ENCODE measurements at places on chromosomes 3 and 15.

DNA sequence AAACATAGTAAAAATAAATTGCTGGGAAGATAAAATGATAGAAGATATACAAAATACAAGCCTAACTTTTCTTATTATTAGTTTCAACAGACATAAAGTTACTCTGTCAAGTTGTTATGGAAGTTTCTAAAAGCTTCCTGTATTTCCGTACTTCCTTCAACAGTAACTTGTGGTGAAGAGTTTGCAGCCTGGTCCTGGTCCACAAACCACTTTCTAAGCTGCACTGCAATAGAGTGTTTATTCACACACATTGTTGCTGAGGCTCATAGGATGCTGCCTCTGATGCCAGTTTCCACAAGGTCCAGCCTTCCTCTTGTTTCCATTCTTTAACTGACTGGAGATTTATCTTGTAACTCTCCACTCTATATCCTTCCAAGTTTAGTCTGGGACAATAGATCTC is 39.4 kb upstream of the KY start:
- no peak for DNase-seq

DNA sequence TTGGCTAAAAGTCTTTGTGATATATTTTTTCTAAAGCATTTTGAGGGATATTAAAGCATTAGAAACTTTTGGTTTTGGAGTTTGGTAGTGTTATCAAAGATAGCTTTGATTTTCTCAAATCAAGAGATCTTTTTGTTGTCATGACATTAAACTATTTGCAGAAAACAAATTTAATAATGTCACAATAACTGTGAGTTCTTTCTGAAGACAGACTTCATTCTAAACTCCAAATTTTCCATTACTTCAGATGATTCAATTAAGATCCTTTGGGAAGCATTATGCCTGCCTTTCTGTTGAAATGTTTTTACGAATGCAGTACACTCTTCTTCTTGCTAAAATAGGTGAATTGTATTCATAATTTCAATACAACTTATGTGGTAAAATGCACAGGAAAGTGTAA is 145.4 kb downstream of the ALCAM start:
- DNase-seq, result no peak

GRCh38 chr15:67383899-67384298 is 129.3 kb downstream of the IQCH start:
- no peak for DNase-seq

DNA sequence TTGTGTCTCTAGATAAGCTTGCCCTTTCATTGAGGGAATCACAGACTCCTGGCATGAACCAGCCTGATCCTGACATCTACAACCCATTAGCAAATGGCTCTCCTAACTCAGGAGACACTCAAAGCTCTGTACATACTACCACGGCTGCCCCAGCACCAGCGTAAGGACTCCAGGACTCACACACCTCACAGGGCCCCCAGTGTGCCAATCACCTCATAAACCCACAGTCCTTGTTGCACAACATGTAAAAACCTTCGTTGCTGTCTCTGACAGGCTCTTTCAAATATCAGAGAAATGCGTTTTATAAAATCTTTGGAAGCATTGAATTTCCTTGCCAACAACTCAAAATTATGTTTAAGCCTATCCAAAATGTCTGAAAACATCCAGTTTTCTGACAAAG is 7.3 kb downstream of the FYCO1 start:
- DNase-seq, result no peak

DNA sequence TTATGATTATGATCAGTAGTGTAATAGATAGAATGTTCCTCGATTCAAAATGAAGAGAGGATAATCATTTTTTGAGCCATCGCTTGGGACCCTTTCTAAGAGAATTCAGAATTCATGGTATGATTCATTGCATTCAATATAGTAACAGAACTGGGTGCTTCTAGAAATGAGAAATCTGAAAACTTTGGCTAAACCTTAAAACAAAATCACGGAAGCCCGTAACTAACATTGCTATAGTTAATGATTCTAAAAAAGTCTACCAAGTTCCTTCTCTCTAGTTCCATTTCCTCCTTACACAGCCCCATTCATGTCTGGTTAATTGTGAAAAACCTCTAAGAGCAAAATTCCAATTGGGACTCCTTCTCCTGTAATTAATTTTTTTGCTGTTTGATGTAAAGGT is 217.1 kb downstream of the GBE1 start:
- DNase-seq, result no peak

DNA sequence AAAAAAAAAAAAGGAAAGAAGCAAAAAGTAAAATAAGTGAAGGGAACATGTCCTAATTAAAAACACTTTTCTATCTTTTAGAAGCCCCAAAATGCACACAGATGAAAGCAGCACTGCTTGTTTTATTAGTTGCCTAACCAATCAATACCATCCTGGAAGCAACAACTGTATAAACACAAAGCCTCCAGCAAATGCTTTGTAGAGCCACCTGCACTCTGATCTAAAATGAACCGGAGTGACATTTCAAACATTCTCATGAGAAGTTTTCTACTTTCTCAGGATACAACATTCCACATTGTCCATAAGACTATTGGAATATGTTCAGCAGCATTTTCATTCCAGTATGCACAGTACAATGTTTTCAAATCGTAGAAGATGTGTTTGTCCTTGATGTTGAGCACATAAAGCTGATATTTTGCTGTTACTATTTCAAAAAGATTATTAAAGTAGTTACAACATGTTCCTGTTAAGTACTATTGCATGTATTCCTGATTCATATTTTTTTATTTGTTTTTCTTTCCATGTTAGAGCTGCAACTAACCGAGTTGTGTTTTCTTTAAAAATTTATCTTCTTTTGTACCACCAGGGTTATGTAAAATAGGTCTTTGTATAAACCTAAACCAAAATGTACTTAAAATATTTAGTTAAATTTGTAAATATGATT is 50.3 kb upstream of the PLSCR5 start:
- no peak for DNase-seq

DNA sequence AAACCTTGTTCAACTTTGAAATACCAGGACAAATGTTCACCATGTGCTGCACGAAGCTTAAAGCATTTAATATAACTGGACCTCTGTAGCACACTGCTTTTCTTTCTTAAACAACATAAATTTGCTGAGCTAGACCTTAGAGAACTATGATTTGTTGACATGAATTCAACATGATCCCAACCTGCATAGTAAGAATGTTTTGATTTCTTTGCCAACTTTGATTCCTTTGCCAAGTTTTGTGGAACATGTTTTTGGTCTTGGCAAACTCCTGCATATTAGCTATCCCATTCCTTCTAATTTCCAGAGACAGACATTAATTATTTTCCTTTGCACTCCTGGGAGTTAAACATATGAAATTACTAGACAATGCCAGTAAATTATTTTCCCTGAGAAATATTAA is 197.2 kb upstream of the RBMS3 start:
- no peak for DNase-seq

DNA sequence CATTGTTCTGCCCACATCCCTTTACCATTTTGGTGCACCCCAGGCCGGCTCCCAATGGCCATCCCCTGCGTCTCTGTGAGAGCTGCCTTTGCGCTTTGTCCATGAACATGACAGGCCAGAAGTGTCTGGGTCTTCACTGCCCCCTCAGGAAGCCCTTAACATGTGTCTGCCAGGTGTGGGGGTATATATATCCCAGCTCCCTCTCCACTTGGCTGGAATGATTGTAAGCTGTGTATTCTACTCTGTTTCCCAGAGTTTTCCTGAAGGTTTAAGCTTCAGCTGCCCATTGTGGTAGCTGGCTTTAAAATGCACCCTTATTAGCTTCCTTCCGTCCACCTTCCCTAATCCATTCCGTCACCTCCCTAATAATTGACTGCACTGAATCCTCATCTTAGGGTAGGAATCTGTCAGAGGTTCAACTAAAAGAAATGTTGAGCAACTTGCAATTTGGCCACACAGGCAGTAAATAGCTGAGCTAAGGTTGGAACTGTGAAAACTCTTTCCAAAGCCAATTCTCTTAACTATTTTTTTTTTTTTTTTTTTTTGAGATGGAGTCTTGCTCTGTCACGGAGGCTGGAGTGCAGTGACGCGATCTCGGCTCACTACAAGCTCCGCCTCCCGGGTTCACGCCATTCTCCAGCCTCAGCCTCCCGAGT is 30.4 kb upstream of the UBE2E1 start:
- DNase-seq, result no peak

DNA sequence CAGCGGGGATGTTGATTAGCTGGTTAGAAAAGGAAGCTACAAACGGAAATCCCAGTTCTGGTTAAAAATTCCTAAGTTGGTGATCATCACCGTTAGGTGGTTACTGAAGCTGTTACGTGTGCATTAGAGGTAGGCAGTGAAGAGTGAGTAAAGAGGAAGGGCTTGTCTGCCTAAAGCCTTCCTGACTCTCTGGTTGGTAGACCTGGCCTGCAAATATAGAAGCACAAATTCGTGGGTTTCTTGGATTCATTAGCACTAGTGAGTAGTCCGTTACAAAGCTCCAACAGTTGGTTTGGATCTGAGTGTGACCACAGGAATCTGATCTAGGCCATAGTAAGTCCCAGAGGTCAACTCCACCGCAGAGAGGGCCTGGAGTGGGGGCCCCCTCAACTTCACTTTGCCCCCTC is 174.0 kb upstream of the TP63 start:
- no peak for DNase-seq

GRCh38 chr3:66023738-66024385 is 14.9 kb downstream of the MAGI1 start:
- DNase-seq, result no peak

GRCh38 chr3:15919971-15920370 is 122.2 kb upstream of the ANKRD28 start:
- no peak for DNase-seq

GRCh38 chr15:31235311-31236183 is 91.1 kb upstream of the KLF13 start:
- DNase-seq, result no peak

DNA sequence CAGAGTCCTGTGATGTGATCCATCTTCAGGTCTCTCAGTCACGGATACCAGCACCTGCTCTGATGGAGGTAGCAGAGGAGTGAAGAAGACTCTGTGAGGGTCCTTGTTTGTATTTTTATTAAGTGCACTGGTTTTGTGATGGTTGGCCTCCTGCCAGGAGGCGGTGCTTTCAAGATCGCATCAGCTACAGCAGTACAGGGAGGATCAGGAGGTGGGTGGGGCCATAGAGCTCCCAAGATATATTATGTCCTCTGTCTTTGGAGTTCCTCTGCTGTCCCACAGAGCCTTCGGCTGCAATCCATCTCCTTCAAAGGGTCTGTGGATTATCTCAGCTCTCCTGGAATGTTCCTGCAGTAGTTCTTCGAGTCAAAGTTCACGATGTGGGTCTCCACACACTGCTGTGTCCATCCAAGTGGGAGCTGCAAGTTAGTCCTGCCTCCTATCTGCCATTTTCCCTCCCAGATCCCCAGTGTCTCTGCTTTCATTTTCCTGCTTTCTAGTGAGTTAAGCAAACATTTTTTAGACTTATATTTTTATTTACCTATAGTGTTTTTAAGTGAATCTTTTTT is 54.7 kb downstream of the TM2D3 start:
- no peak for DNase-seq

DNA sequence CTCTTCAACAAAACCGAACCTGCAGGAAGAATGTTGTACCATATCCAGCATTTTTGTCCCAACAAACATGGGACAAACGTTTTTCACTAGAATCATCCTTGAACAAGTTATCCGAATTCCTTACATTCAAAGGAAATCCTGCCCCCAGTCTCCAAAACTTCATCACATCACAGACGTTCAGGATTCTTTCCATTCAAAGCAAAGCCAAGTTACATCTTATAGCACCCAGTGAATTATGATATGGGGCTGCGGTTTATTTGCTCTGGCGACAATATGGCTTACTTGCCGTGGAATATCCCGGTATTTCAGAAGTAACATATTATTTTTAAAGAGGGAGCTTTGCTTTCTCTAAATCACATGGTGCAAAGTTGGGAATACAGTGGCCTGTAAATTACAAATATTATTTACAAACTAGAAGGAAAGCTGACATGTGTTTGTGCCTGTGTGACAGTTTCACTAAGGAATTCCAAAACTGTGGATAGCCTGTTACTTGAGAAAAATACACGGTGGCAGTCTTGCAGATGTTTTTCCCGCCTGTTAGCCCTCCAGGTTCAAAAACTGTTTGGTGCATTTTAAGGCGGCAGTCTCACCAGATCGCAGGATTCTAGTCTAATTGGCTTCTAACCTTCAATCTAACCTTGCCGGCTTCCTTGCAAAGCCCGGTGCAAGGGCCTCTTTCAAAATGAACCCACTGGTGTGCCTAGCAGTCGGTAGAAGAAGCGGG is 736 bp upstream of the MBNL1 start:
- DNase-seq, result no peak

GRCh38 chr3:29284497-29284896 is 3.6 kb downstream of the RBMS3 start:
- no peak for DNase-seq

Data from bone marrow (tissue), 2 donors.